ENCODE measurements at places on chromosomes 11 and 22.

DNA sequence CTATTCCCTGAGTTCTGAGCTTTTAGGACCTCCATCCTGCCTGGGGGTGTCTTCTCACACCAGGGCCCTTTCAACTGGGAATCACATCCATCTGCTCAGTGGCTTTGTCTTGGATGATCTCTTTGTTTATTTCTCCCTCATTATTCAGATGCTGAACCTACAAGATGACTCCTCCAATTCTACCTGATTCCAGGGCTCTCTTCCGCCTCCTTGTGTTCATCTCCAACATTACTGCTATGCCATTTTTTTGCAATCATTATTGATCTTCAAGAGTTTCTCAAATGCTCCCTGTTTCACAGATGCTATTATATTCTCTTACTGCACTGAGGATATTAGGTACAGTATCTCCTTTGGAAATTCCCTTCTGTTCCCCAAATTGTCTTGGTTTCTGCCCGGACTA is 307.7 kb downstream of the SHANK2 start:
- DNase-seq = no peak

GRCh38 chr11:33753304-33753967 is 17.2 kb upstream of the CD59 start:
- no peak for DNase-seq

- DNase-seq = no peak
Observed at GRCh38 chr11:120516461-120517389, 5.2 kb downstream of the GRIK4 start.

DNA sequence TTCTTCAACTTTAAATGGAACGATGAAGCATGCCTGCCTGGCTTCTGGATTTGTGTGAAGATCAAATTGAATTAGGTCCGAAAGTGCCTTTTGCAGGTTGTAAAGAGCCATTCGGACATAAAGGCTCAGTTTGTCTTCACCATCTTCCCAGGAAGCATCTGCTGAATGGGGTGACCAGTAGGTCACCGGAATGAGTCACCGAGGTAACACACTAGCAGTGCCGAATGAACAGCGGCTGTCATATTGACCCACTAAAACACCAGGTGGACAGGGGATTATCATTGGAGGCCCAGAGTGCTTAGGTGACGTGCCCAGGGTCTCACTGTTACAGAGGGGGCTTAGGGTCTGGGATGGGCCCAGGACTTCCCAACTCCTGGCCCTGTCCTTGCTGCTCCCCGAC is 43.1 kb upstream of the MYH9 start:
- no peak for DNase-seq

DNA sequence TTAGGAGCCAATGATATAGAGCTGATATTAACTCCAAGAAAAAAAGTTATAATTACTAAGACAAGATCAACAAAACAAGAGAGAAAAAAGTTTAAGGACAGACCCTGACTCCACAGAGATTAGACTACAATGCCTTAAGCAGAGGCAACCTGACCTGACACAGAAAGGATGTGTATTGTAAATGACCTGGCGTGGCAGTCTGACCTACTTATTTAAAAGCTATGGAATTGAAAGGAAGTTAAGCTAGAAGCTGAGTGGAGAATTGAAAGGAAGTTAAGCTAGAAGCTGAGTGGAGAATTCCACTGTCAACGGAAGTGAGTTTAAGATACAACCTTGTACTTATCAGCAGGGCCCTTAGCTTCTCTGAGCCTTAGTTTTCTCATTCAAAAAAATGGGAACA is 885.4 kb downstream of the OPCML start:
- no peak for DNase-seq

- no peak for DNase-seq
Observed at GRCh38 chr11:96075532-96075959, 151.6 kb upstream of the MTMR2 start.

DNA sequence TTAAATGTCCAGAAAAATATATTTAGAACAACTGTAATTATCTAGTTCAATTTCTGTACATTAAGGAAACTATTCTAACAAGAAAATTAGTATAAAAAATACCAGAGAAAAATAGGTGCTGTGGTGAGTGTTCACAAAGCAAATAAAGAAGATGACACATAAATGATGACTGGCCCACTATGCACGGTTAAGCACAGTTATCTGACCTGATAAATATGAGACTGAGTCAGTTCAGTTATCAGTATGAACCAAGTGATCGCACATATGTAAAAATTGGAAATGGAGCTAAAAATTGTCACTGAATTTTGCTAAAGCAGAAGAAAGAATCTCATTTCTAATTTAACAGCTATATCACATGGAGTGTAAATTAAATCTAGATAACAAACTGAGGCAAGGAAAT is 18.8 kb upstream of the MAML2 start:
- DNase-seq = no peak

GRCh38 chr22:26777156-26777801 is 119.9 kb downstream of the MIAT start:
- no peak for DNase-seq

DNA sequence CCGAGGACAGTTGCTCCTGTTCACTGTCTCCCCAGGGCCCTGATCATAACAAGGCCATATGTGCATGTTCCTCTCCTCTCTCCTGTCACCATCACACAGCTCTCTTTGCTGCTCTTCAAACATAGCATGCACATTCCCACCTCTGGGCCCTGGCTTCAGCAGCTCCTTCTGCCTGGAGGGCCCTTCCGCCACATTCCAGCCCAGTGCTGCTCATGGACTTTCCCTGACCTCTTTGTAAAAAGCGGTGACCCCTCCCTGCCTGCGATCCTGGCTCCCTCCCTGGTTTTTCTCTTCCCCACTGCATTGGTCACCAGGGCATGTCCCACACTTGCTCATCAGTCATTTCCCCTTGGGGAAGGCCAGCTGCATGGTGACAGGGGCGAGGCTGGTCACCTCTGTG is 98.2 kb downstream of the MYO18B start:
- no peak for DNase-seq

- DNase-seq = no peak
Observed at GRCh38 chr22:37616201-37617083, 7.8 kb downstream of the GGA1 start.

DNA sequence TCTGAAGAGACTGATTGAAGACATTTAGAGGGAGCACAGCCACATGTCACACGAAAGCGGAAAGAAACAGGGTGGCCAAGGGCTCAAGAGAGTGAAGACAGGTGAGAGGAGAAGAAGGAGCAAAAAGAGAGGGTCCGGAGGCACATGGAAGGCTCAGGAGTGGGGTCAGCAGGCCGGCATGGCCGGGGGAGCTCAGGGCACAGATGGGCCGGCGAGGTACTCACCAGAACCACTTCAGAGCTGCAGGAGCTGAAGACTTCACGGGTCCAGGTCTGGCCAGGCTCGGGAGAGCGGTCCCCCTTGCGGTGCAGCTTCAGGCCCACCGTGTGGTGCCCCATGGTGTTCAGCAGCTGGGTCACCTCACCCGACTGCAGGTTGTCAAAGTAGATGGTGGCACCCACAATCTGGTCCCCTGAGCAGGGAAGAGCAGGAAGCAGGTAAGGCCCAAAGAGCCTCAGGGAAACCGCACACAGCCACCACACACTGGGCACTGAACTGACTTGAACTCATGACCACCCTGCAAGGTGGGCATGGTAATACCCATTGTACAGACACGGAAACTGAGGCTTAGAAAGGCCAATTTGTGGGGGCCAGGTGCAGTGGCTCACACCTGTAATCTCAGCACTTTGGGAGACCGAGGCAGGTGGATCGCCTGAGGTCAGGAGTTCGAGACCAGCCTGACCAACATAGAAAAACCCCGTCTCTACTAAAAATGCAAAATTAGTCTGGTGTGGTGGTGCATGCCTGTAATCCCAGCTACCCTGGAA is 11.6 kb downstream of the AHNAK start:
- no peak for DNase-seq

- DNase-seq = no peak
Observed at GRCh38 chr11:24645563-24645962, 148.7 kb downstream of the LUZP2 start.

- no peak for DNase-seq
Observed at GRCh38 chr22:37184816-37185541, 3.1 kb downstream of the C1QTNF6 start.

DNA sequence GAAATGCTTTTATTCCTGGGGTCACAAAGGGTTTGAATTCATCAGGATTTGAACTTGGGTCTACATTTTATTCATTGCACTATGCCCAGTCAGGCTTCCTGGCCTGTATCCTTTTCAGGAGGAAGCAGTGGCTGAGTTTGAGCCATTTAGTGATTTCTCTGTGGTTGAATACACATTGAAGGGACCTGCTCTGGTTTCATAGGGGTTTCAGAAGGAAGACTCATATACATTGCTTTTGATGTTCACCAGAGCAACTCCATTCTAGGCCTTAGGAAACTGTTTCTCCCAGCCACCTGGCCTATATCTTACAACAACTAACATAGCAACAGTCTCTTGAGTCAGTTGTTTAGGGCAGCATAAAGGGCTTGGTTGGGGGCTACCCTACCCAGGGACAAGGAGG is 165.7 kb downstream of the INSC start:
- DNase-seq = no peak

GRCh38 chr11:69894648-69895047 is 75.4 kb upstream of the FGF3 start:
- no peak for DNase-seq

- DNase-seq = no peak
Observed at GRCh38 chr11:93100211-93100610, 97.6 kb downstream of the SLC36A4 start.

DNA sequence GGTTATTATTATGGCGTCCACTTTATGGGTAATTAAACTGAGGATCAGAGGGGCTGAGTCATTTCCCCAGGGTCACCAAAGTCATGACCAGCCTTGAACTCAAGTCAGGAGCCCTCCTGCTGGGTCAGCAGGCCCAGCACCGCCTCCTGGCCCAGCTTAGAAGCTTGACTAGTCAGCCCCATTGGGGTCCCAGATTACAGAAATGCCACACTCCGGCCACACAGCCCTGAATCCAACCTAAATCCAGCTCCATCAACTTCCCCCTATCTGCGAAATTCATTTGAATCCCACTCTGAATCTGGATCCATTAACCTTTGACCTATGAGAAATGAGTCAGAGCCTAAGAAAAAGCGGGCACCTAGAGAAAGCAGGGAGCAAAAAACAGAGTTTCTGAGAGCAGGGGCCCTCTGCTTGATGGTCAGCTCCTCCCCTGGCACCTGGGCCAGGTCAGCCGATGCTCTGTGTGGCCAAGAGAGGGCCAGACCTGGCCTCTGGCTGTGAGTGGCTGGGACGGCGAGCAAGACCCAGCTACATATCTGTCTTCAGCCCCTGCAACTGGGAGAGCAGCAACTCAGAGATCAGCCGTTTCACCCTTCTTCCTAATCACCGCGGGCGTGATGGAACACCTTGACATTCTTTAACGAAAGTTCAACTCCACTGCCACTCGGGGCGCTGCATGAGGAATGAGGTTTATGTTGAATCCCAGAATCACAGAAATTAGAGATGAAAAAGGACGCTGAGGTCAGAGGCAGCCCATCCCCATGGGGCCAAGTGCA is 196.1 kb downstream of the TRIM29 start:
- DNase-seq = no peak

DNA sequence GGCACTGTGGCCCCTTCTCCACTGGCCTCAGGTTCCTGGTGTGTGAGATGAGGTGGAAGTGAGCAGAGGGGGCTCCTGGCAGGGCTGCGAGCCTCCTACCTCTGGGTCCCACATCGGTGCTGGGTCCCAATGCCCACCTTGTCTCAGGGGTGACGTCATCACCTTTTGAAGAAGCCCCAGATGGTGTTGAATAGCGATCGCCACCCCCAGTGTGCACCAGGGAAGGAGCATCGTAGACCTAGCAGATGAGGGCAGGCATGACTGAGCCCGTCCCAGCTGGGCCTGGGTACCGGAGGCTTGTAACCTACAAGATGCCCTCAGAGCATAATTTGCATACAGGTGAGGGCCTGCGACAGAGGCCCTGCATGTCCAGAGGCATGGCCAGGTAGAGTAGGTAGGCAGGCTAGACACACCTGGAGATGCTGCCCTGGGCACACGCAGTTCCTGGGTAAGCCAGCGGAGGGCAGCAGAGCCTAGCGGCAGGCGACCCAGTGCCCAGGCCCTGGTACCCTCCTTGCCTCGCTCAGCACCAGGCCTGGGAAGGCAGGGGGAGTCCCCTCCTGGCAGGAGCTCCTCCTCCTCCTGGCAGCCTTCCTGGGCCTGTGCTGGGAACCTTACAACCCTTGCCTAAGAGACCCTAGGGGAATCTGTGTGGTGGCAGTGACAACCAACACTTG is 52.5 kb downstream of the TPCN2 start:
- peak; percentile 8 for DNase-seq

- no peak for DNase-seq
Observed at GRCh38 chr11:8268530-8269400, 5.1 kb upstream of the LMO1 start.

- DNase-seq = no peak
Observed at GRCh38 chr11:63920939-63921417, 4.0 kb upstream of the RCOR2 start.

DNA sequence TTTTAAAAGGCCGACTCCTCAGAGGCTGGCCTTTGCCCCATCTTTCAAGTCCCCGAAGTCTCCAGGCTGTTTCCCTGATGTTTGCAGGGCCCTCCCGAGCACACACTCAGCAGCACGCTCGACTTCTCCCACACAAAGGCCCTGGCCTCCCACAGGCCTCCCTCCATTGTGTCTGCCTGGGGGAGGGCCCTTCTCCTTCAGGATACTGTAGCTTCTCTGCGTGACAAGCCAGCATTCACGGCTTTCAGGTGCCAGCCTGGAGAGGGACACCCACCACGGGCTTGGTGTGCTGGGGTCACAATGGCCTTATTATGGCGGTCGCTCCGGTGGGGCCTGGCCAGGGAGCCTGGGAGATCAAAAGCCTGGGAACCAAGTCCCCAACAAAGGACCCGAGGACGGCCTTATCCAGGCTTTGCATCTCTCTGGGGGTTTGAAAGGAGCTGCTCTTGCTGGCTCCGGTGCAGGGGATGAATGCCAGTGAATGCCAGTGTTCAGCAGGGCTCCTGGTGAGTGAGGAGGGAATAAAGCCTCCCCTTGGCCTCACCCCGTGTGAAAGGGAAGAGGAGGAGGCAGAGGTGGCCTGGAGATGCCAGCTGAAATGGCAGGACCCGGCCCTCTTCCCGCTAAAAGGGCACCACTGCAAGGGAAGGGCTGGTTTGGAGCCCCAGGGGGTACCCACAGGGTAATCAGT is 55.0 kb downstream of the TRAF6 start:
- DNase-seq = no peak

DNA sequence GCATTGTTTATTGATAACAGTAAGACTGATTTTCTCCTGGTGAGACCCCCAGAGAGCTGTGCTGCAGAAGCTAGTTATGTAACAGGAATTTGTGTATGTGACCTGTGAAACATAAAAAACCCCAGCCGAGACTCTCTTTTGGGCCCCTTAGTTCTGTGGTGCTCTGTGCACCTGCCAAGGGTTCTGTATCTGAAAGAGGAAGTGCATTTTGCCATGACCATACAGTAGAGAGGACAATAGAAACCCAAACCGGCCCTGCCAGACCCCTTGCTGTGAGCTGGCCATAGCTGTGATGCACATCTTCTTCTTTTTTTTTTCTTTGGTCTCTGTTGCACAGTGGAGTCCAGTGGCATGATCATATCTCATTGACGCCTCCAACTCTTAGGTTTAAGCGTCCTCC is 31.4 kb upstream of the APOL5 start:
- DNase-seq = no peak

DNA sequence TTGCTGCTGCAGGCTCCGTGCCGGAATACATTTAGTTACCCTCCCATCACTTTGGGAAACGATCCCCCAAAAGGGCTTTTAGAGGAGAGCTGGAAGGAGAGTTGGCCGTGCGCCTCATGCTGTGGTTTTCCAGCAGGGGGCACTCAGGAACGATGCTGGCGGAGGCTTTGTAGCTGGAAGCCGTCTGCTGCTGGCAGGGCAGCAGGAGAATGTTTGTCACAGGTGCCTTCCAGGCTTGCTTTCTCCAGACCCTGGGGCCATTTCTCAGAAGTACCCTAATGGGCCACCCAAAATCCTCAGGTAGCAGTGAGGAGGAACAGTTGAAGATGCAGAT is 30.0 kb upstream of the CABP7 start:
- DNase-seq = peak; percentile 20

Data from DMS 273 treated with DMSO at 0.1 percent for 48 hours (cell line).